Nucleus accumbens (tissue), 56 donors: ENCODE measurements at places on chromosomes 1 and 21.

DNA sequence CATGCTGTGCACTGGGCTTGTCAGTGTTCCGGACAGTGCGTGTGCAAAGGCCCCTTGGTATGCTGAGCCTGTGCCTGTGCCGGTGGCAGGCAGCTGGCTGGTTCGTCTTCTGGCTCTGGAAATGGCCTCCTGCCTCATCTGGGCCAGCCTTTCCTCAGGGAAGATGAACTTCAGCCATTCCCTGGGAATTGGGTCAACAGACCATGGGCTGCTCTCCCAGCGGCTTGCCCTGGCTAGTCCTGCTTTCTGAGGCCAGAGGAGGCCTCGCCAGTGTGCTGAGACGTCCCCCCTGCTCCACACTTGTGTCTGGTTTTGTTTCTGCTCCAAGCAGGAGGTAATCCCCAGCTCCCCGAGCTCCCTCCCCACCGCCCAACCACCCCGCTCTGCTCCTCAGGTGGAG is 32.6 kb upstream of the RD3 start:
- DNase-seq: no peak

DNA sequence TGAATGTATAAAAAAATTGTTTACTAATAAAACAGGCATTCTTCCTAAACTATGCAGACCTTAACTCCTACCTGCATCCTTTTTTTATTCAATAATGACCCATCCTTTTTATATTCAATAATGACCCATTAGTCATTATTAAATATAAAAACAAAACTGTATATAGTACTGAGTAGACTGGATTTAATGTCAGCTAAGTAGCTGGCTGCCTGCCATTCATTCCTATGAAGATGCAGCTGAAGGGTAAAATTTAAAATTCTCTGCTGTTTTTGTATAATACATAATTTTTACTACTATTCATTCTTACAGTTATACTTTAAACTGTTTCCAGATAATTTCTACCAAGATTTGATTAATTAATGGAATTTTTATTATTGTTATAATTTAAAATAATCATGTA is 79.3 kb downstream of the DENND1B start:
- no peak for DNase-seq

- DNase-seq: no peak
Measured at GRCh38 chr1:56387071-56387740, 192.2 kb downstream of the PLPP3 start.

DNA sequence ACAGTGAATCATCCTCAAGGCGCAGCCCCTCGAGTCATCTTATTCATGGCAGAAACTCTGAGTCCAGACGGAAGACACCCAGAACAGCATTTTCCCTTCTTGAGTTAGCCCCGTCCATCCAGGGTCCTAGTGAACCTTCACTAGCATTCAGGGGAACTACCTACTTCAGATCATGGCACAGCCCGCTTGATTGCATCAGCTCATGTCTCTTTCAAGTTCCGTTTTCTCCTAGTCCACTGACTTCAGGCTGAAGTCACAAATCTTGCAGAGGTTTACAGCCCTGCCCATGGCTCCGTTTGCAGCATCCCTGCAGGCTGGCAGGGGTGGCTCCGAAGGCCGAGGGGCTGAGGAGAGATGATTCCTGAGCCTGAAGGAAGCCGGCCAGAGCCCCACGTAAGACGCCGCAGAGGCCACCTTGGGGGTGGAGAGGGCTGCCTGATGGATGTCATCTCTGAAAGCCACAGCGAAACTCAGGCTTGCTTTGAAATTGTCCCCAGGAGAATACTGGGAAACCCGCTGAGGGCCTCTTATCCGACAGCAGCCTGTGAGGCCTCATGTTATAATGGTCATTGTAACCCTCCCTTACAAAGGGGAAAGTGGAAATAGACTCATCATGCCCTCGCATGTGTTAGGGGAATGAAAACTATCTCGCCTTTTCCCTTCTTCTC is 310.2 kb upstream of the AJAP1 start:
- DNase-seq: no peak

DNA sequence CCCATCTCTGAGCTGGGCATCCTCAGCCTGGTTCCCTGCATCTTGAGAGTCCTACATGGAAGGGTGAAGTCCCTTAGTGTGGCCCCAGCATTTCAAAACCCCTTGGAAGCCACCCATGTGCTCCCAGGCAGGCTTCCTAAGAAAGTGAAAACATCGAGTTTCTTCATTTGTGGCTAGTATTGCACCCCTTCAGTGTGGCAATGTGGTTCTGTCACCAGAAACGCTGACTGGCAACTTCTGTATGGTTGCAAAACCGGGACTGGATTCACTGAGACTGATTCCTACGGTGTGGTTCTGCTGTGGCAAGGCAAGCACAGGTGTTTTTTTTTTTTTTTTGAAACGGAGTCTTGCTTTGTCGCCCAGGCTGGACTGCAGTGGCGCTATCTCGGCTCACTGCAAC is 9.0 kb upstream of the IFNGR2 start:
- DNase-seq: no peak

DNA sequence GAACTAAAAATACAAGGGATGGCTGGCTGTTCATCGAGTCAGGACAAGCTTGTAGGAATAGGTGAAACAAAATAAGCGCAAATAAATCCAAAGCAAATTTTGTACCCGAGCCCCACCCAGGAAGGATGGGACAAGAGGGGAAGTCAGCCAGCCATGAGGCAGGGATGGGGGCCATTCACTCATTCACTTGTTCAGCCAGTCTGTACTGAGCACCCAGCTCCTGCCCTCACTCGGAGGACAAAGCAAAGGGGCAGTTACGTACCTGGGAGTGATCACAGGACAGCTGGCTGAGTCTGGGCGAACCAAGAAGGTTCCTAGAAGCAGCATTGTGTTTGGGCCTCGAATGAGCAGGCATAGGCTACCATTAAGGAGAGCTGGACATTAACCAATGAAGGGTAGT is 94.0 kb upstream of the VAMP3 start:
- no peak for DNase-seq

GRCh38 chr1:208203127-208203847 is 40.9 kb downstream of the PLXNA2 start:
- DNase-seq: peak; percentile 24

DNA sequence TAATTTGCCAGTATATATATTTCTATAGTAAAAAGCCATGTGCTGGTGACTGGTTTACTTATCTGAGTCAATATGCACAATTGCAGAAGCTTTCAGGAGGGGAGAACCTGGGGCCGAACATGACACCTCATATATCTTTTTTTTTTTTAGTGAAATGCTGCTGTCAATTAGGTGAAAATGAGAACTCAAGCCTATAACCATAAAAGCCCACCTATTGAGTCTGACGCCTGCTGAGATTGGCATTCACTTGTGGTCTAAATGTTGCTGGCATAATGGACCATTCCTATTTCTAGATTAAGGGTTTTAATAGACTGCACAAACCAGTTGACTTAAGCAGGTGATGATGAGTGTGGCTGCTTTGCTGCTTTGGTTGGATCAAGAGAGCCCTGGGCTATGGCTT is 10.8 kb downstream of the NTMT2 start:
- no peak for DNase-seq

DNA sequence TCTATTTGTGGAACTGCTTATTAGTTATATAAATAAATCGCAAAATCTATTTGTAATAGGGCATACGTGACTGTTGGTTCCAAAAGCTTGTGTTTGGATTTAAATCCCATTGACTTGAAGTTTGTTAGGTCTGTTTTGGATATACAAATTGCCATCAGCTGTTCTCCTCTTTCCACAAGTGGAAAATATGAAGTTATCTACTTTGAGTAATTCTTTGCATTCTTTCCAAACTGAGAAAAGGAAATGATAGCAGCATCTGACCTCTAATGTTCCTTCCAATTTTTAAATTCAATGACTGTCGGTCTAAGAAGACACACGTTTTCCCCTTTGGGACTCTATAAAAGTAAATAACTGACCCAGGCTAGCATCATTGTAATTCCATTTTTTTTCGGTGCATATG is 165.7 kb upstream of the SGIP1 start:
- no peak for DNase-seq

- no peak for DNase-seq
Measured at GRCh38 chr1:114648503-114648902, 21.3 kb downstream of the DENND2C start.

- no peak for DNase-seq
Measured at GRCh38 chr1:180003026-180003695, 48.6 kb downstream of the CEP350 start.

DNA sequence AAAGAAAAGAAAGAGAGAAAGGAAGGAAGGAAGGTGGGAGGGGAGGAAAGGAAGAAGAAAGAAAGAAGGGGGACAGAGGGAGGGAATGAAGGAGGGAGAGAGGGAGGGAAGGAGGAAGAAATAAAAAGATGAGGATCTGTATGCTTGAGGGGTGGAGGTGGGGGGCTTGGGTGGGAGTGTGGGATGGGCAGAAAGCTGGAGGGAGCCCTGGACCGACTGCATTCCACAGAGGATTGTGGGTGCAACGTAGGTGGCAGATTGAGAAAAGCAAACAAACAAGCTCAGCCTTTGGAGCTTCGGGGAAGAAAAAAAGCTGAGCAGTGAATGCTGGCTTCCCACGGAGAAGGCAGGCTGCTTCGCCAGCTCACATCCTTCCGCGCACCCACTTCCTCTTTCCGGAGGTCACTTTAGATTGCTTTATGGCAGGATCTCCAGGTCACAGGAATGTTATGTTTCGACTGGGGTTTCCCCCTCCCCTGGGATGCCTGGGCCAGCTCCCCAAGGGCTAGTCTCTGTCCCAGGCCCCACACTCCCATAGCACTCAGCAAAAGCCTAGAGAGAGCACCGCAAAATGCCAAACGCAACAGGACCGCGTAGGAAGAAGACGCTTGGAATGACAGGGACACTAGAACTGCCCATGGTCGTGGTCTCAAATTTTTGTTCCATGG is 20.7 kb upstream of the LGALS8 start:
- no peak for DNase-seq

DNA sequence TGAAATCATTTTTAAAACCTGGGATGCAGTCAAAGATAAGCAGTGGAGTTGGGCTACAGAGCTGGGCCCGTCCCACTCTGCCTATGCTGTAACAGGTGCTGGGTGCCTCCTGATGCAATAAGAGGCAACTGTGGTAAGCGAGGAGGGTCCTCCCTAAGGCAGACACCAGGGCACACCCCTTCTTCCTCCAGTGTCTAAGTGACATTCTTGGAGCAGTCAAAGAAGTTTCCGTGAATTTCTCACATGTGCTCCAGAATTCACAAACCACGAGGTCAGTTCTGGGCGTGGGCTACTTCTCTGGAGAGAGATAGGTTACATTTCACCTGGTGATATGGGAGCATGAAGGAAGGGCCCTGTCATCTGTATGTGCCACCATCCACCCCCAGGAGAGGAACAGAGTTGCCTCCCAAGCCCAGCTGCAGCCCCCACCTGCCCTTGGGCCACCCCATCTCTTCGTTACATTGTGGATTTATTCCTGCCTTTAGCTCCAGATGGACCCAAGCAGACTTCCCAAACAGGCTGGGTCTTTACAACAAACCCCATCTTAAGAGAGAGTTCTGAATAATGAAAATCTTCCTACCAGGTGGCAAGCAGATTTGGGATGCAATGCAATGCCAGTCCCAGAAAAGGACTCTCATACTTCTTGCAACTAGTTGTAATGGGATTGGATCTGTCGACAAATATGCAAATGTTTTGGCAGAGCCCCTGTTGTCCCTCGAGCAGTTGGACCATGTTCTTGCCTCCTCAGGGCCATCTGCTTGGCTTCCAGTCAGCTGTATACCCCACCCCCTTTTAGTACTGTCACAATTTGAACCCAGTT is 82.5 kb upstream of the CNTN2 start:
- DNase-seq: no peak

DNA sequence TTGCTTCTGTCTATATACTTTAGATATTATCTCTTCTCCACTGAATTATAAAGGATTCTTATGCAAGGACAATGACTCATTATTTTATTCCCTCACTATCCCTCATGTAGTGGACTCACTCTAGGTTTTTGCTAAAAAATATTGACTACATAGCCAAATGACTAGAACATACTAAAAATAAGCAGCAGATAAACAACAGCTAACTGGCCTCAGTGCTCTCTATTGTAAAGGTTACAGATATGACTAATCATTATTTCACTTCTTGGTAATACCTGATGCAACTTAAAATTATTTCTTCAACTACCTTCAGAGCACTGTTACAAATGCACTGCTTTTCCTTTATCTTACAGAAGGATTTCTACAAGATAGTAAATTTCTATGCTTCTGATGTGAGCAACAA is 147.6 kb upstream of the DEPDC1 start:
- DNase-seq: no peak

GRCh38 chr1:153929981-153930948 is 7.5 kb upstream of the GATAD2B start:
- DNase-seq: no peak

DNA sequence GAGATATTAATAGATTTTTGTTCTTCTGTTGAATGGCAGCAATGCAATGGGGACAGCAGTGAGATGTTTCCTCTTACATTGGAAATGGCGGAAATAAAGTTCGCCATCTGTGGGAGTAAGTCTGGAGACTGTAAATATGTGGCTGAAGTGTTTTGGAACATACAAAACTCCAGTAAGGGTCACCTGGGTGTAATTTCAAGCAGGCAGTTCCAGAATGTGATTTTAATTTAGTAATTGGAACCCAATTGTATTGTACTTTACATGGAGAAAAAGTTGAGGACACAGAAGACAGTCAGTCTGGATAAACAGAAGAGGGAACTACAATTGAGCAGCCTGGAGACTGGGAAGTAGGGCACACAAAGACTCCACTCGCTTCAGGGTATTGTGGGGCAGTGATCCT is 108.6 kb downstream of the NTMT2 start:
- DNase-seq: no peak

- no peak for DNase-seq
Measured at GRCh38 chr1:21843208-21843607, 31.1 kb downstream of the LDLRAD2 start.

DNA sequence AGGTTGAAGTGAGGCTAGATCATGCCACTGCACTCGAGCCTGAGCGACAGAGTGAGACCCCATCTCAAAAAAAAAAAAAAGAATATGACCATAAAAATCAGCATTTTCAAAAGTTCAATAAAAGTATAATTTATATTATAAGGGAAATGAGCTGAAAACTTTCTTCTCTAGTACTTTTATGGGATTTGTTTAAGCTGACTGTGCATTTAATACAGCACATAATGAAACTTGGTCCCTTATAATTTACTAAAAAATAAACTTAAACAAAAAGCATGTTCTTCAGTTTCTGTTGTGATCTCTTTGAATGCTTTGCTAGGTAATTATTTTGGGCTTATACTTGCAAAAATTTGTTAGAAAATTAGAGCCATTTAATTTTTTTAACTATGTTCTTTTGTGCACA is 77.8 kb downstream of the NCAM2 start:
- no peak for DNase-seq

DNA sequence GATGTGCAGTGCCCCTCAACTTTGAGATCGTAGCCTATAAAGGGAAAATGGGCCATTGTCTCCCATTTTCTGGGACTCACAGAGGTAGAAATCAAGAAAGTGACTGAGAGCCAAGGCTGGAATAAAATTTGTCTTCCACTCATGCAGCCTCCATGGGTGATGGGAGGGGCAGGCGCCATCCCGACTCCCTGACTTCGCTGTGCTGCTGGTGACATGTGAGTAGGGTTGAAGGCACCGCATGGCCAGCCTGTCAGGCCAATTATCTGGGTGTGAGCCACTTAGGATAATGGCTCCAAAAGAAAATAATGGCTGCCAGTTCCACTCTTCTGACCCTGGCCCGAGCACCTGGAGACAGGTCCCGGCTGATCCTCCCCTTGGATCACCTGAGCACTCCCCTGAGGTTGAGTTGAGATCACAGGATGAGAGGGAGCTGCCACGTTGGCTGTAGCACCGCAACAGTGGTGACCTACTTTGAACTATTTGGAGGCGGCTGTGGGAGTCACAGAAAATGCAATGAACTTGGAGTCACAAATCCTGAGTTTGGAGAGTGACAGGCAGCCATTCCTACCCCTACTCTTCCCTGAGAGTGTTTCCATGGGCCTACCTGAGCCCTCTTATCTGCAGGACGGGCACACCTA is 26.3 kb downstream of the CAPN9 start:
- DNase-seq: no peak
